ENCODE measurements at places on chromosomes 1 and 21. TPM values are rescaled to one million over a fixed set of nuclear protein-coding genes. Genes with fewer than 3 reads are reported as not detected.

OPTC gene
- total RNA-seq = not detected

TP73 gene
- total RNA-seq = not detected

KCNE1 gene
- 0.49 TPM for total RNA-seq

CACHD1 gene
- 9.0 TPM for total RNA-seq

DNA sequence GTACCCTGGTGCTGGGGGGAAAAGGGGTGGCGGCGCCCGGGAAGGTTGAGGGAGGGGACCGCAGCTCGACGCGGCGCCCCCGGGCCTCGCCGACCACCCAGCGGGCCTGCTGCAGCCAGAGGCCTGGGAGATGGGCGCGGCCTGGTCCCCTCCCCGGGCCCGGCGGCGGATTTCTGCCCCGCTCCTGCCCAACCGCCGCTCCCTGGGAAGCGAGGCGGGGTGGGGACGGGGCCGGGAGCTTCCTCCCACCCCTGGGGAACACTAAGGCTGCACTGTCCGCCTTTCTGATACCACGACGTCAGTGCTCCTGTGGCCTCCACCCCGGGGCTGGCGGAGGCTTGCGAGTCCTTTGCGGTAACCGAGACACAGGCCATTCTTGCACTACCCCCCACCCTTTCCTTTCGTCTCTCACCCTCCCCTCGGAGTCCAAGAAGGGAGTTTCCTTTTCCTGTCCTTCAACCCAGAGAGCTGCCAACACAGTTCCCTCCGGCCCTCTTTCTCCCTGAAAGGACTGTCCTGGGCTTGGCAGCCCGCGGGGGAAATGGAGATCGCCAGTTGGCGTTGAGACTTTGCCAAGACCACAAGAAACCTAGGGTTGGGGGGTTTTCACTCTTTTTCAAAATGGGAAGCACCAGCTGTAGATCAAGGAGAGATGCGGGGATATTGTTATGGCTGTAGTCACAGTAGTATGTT, 742 bp downstream of the SH3GLB1 start:
- DNase-seq = peak; percentile 31

GRCh38 chr1:168806952-168807351, 77.9 kb upstream of the DPT start:
- no peak for DNase-seq

- DNase-seq = no peak
Observed at GRCh38 chr1:119002028-119002686, 14.0 kb upstream of the TBX15 start.

- DNase-seq = no peak
Observed at GRCh38 chr1:201320168-201320788, 37.0 kb downstream of the PKP1 start.

GRCh38 chr21:15896501-15896900, 166.7 kb downstream of the USP25 start:
- DNase-seq = no peak

DNA sequence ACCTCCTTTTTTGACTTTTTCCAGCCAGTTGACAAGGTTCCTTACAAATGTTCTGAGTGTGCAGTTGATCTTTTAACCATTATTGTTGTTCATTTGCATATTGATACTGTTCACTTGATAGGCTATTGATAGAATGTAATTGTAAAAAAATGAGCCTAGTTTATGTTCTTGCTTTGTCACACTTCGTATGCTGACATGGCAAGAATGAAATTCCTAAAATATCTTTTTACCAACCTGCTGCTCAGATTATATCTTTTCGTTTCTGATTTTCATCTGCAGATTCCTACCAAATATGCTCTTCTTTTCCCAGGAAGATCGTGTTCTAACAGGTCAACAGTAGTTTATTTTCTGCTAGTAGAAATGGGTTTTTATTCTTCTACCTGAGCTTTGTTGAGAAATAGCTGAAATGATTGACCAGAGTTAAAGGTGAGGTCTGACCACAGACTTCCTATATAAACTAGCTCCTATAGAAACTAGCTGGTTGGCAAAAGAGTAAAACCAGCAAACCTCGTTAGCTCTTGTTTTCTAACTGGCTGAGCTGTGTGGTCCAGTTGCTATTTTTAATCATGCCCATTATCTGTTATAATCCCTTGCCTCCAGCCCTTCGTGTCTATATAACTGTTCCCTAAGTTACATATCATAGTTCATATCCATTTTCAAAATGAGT, 174.8 kb downstream of the HS2ST1 start:
- no peak for DNase-seq

- DNase-seq = no peak
Observed at GRCh38 chr1:4022715-4023114, 122.6 kb upstream of the C1orf174 start.

- no peak for DNase-seq
Observed at GRCh38 chr21:38409907-38410306, 88.4 kb downstream of the ERG start.

GRCh38 chr1:27689423-27690173, 17.6 kb upstream of the IFI6 start:
- DNase-seq = no peak

DNA sequence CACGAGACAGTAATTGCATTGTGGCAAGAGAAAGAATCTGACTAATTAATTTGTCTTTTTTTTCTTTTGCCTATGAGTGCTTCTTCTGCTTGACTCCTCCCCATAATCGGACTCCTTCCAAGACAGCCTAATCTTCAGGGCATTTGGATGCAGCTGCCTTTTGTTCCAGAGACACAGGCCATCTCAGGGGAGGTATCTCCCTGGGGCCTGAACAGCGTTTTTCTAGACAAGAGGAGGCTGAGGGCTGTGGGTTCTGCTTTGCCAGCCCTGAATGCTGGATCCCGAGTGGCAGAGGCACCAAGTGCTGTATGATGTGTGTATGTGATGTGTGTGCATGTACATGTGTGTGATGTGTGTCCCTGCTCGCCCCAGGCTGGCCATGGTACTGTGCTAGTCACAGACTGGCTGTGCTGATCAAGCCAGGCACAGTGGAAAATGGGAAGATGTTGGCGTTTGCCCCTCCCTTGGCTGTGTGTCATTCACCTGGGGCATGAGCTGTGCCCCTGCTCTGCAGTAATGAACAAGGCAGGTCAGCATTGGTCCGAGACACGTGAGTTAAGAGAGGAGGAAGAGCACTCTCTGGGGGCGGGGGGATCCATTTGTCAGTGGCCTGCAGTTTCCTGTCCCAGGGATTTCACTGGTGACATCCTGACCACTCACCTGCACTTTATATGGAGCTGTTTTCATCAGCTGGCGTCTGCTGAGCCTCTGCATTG, 77.2 kb downstream of the ADARB1 start:
- DNase-seq = no peak

DNA sequence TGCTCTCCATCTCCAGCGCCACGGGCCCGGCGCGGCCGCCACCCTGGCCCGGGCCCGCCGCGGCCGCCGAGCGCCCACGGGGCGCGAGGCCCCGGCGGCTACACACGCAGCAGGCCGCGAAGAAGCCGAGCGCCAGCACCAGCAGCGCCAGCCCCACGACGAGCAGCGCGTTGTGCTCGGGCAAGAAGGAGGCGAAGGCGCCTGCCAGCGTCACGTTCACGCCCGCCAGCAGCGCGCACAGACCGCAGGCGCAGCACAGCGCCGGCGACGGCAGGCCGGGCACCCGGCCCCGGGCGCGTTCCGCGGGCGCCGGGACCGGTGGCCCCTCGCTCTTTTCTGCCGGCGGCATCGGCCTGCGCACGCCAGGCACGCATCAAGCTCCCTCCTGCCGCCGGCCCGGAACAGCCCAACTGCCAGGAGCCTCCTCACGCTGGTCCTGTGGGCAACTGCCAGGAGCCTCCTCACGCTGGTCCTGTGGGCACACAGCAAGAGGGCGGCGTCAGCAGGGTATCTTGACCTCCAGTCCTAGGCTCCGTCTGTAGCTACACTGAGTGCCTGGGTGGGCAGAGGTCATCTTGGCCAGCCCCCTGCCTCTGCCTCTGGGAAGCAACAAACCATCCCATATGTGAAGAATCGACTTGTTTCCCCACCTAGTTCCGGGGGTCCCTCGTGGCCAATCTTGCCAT, 18.1 kb downstream of the KNCN start:
- DNase-seq = peak; percentile 60

- DNase-seq = peak; percentile 76
Observed at GRCh38 chr1:231612393-231613089, 14.0 kb upstream of the DISC1 start.

DNA sequence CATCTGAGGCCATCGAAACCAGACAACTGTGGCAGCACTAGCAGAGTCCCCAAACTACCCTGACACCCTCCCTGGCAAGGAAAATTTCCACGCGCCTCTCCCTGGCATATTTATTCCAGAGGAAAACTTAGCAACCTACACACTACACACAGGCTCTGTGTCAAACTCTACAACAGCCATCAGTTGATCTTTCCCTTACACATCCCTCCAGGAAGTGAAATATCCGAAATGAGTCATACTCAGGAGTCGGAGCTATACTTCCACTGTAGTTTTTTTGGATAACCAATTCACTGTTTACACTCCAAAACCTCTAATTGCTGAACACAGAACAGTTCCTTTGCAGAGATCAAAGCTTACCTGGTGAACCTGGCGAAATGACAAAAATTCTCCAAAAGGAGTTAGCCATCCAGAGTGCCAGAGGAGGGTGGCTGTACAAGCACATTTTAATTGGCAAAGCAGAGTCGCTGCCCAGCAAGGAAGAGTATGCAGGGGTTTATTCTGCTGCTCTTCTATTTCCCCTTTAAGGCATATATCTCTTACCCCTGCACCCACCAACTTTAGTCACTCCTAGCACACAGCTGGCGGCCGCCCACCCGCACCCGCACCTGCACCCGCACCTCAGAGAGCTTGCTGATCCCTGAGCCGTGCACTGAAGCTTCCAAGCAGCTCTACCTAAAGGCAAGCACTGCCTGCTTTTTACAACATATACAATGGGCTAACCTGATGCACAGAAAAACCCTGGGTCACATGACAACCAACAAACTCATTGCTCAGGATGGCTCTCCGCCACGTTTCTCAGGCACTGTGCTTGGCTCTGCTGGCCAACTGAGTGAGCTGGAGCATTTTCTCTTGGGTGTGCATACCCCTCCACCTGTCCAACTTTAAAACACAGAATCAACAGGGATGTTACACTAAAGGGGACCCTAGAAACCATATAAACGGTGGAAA, 54.9 kb downstream of the CAPZB start:
- no peak for DNase-seq

DNA sequence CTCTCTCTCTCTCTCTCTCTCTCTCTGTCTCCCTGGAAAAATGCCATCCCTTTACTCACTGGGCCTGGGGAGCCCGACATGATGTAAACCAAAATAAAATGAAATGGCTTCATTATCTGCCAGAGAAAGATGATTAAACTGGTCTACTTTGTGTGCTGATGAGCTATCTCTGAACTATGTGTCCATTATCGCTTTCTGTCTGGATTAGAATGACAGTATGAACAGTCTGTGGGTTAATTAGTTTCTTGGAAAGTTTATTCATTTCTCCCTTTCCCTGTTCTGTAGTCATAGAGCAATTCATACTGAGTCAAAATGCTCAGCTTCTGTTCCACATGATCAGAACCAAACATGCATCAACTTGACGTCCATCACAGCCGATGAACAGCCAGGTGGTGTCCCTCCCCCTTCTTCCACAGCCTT, 72.4 kb upstream of the KCND3 start:
- no peak for DNase-seq

- no peak for DNase-seq
Observed at GRCh38 chr1:242784084-242784483, 259.6 kb upstream of the PLD5 start.
